ENCODE measurements at places on chromosomes 13 and 19.

- DNase-seq = no peak
These were observed 54.9 kb upstream of the PTPRS start for GRCh38 chr19:5395556-5395955.

DNA sequence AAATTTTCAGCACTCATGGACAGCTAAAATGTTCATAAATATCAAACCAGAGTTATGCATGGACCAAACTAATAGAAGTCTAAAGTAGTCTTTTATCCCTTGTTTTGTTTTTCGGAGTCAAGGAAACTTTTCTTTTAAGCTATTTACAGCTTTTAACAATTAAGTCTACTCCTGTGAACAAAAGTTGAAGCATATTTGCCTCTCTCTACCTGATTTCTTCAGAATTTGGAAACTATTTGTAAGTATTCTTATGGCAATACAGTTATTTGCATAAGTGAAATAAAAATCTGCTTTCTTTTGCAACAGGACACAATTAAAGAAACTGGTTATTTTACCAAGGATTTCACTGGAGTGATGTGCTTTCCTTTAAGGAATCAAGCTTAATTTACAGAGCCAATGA, 47.1 kb upstream of the ANKRD10 start:
- DNase-seq = no peak

GRCh38 chr19:38149661-38150061, 74.4 kb downstream of the DPF1 start:
- DNase-seq = no peak

DNA sequence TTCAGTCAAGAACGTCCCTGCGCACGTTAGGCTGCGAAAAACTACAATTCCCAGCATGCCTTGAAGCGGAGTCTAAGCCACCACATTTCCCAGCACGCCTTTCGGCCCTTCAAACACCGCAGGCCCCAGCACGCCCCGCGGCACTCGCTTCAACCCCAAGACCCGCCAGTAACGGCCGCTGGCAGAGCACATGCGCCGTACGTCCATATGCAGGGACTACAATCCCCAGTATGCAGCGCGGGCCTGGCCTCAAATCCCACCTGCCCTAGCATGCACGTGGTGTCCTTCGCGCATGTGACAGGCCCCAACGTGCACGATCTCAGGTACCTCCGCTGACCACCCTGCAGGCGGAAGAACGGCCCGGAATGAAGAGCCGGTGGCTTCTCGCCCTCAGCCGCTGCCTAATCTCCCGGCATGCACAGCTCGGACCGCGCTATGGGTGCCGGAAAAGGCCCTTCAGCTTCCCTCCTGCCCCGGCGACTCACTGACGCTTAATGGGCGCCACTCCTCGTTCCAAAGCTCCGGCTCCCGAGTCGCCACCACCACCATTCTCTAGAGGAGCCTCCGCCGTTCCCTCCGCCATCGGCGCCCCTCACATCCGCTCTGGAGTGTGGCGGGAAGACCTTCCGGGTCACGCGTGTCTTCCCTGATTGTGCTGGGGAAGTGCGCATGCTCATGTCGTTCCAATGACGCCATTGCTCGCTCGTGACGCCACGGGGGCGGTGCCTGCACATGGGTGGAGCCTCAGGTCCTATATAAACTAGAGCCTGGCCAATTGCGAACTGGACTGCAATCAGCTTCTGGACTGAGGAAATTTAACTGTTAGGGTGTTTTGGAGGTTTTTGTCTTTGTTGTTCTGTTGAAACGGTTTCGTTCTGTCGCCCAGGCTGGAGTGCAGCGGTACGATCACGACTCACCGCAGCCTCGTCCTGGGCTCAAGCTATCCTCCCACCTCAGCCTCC, at the start of gene DUS3L:
TSS of gene DUS3L (minus strand) at position 605 of the 962 bp plus-strand sequence. CDS start at position 583, 22 bp downstream.
- peak; percentile 96 for DNase-seq

GRCh38 chr13:33016414-33017322, at the start of gene KL:
KL (plus strand) TSS chr13:33016423; CDS start chr13:33016441, 18 bp downstream.
- DNase-seq = no peak

- DNase-seq = no peak
These were observed 2.7 kb upstream of the PLA2G4C start for GRCh38 chr19:48113190-48113917.

DNA sequence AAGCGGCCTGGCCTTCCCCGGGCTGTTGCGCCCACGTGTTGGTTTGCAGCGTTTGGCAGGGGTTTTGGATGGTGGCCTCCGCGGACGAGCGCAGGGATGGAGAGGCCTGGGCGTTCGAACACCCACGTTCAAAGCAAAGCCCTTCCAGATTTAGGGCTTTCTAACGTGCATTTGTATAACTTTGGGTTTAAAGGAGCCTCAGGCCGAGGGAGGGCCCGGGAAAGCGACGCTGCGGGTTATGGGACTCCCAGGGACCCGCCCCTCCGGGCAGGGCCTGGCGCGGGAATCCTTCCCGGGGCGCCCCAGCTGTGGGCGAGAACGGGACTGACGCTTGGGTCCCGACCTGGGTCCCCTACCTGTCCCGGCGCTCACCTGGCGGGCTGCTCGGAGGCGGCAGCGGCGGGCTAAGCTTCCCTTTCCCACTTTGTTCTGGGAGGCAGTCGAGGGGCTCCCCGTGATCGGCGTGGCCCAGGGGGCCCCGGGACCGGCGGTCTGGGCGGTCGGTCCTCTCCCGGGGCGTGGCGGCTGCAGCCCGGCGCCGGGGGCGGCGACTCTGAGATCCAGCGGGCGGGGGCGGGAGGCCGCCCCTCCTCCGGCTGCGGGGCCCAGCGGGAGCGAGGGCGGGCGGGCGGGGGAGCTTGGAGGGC, at the start of gene FBXO17:
TSS of gene FBXO17 (minus strand) at position 529 of the 647 bp plus-strand sequence. CDS start 25,423 bp downstream, outside the sequence.
- DNase-seq = no peak

GRCh38 chr13:27621116-27621365, 651 bp upstream of the POLR1D start:
- DNase-seq = no peak

- DNase-seq = no peak
These were observed 6.5 kb downstream of the ARHGEF18 start for GRCh38 chr19:7355151-7355820.

DNA sequence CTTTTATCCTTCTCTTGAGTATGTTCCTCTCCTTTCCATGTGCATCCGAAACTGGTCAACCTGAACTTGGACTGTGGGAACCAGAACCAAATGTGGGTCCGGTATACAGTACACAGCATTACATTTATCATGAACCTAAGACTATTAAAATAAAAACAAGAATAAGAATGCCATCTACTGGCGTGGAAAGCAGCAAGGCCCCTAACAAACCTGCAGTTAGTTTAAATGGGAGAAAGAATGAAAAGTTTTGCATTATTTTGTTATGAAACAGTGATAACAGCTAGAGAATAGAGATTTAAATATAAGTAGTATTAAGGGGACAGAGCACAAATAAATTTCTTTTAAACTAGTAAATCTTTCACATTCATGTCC, 159.5 kb downstream of the RBM26 start:
- no peak for DNase-seq

DNA sequence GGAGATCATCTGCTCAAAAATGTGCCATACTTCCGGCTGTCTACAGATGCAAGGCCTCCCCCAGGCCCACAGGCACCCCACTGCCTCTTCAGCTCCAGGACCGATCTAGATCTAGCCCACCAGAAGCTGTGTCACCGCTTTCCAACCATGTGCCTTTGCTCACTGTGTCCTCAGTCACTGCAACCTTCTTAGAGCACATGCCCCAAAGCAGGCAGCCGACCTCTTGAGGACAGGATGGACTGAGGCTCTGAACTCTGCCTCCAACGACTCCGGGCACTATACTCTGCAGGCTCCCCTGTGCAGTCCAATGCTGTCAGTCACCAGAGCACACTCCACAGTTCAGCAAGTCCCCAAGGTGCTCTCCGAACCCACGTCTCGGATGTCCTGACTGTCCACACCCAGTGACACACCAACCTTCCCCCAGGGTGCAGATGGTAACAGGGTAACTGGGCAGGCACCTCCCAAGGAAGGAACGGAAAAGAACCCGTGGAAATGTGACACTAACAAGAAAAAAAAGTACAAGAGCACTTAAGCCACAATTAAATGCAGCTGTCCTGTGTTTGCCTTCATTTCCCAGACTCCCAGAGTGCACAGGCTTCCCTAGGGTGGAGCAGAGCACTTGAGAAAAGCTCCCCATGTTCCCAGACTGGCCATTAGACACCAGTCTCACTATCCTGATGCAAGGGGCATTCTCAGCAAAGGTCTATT, 4.8 kb downstream of the STK24 start:
- peak; percentile 76 for DNase-seq

GRCh38 chr13:110157718-110158117, 149.2 kb downstream of the COL4A1 start:
- no peak for DNase-seq

GRCh38 chr19:3178973-3179738, 587 bp downstream of the S1PR4 start:
- no peak for DNase-seq

GRCh38 chr19:6354098-6354674, 7.1 kb upstream of the CLPP start:
- no peak for DNase-seq

DNA sequence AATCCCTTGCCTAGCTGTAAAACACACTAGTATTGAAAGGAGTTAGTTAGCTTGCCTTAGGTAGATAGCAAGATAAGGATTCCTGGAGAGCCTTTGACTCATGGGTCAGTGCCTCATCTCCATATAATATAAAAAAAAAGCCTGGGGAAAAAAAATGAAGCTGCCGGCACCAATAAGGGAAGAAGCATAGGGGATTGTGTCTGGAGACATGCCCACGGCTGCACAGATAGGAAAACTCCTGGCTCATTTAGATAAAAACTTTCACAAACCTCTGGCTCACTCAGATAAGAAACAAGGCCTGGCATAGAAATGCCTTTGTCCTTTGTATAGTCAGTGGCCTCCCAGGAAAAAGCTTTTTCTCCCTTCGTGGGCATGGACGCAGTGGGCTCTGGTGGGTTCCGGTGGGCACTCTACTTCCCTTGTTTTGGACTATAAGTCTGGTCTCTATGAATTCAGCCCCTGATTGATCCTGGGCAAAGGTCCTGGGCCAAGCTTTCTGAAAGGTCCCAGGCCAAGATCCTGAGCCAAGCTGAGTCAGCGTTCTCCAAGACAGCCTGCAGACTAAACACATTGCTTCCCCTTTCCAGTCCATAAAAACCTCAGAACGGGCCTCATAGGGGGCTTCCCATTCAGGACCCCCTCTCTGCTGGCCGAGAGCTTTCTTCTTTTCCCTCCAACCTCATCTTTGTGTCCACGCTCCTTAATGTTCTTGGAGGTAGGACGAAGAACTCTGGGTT, 4.9 kb upstream of the OR7A17 start:
- DNase-seq = no peak

GRCh38 chr19:1854039-1854541, 5.8 kb upstream of the REXO1 start:
- no peak for DNase-seq

GRCh38 chr13:33578786-33579185, 239.2 kb upstream of the RFC3 start:
- DNase-seq = no peak

DNA sequence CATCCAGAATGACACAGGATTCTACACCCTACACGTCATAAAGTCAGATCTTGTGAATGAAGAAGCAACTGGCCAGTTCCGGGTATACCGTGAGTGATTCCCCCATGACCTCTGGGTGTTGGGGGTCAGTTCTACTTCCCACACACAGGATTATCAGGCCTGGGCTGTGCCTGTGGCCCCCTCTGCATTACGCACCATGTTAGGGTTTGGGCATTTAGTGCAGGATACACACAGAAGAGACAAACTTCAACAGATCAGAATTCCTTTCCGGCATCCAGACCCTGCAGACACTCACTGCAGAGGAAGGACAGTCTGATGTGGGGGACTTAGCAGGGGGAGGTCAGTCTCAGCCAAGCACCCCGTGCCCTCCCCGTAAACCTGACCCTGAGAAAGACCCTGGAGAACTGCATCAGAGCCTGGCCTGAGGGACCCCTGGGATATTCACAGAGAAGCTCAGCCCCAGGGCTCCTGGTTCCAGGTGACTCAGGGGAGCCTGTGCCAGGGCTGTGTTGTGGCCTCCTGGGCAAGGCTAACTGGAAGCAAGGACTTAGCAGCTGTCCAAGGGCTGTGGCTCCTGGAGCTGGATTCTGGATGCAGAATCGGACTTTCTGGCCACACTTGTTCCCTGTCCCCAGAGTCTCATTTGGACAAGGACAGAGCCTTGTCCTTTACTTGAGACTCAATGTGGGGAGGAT, 1.7 kb downstream of the CEACAM5 start:
- DNase-seq = no peak

GRCh38 chr13:80989747-80990146, 648.8 kb upstream of the SPRY2 start:
- no peak for DNase-seq
